Activated CD8-positive, alpha-beta memory T cell treated with anti-CD3 and anti-CD28 coated beads, Interleukin-2, amount 50 U/mL, for 48 hours (primary cell): ENCODE measurements at places on chromosomes 11 and 22.

GRCh38 chr11:40130427-40130826, 1329.0 kb downstream of the LRRC4C start:
- no peak for DNase-seq

GRCh38 chr11:117126223-117126965, 17.7 kb upstream of the PAFAH1B2 start:
- DNase-seq: no peak

GRCh38 chr11:47257517-47258316, at the start of gene NR1H3:
Gene NR1H3, plus strand, starts transcription at chr11:47257996. Its CDS starts 1,221 bp downstream, at chr11:47259217.
- no peak for DNase-seq

DNA sequence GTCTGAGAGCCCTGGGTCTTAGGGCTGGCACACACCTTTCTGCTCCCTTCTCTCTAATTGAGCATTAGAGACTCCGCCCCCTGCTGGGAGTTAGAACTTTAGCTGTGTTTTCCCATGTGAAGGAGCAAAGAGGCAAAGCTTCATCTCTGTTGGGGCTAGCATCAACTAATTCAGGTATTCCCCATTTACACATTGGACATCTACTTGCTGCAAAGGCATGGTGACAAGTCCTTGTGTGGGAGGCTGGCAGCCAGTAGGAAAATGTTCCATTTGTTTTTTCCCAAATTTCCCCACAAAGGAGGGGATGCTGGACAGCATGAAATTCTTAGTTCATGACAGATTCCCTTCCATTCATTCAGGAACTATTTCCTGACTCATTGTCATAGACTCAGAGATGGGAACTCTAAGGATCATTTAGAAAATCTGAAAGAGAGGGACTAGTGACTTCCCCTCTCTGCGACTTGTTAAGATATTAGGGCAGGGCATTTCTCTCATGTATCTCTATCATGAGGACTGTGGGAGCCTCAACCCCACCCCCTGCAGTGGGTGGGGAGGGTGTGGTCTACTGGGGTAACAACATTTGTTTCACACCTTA, 3.6 kb downstream of the CD44 start:
- DNase-seq: no peak

GRCh38 chr22:19766240-19766510, 5.6 kb downstream of the TBX1 start:
- no peak for DNase-seq

- DNase-seq: no peak
Measured at GRCh38 chr11:60987577-60988277, 16.2 kb downstream of the CD6 start.

- no peak for DNase-seq
Measured at GRCh38 chr11:132123854-132124835, 753.7 kb downstream of the NTM start.

DNA sequence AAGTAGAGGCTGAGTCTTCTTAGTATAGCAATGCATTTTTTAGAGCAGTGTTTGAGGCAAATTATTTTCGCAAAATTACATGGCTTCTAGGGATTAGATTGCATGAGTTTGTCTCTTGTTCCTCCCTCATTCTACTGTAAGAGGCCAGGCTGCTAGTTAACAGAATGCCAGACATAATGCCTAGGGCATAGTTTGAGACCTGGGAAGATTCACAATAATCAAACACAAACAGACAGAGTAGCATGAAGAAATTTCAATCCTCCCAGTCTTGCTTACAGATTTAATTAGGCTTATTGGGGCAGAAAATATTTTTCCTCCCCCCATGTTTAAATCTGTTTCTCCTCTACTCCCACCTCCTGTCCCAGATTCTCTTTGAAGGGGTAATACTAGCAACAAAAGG, 48.3 kb downstream of the ARHGEF12 start:
- no peak for DNase-seq
